Ovary (tissue), 10 donors: ENCODE measurements at places on chromosomes 3 and 15. TPM values are rescaled to one million over a fixed set of nuclear protein-coding genes. Genes with fewer than 3 reads are reported as not detected.

DNA sequence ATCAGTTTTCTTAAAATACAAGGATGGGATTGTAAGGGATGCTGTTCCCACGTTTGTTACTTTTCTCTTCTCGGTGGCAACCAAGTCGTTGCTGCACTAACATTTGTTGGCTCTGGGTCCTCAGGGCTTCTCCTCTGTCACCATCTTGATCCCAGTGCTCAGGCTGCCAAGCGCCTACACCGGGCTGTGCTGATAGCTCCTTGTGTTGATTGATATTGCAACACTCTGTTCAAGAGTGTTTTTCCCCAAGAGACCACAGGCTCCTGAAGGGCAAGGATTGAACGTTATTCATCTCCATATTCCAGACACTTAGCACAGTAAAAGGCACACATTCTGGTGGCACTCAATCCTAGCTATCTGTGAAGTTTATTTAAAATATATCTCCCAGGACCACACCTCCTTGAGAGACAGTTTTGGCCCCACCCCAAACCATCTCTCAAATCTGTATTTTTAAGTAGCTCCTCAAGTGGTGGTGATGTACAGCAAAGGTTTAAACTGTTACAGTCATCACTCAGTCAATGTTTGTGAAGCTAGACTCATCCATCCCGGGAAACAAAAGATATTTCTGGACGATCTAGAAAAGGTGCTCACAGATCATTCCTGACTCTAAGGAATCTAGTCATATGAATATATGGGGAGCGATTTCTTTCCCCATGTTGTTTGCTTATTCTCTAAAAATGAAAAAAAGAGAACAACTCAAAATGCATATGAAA is 38.5 kb upstream of the FOXP1 start:
- no peak for DNase-seq
- no peaks in the 10 kb centered on the region for H3K36me3 ChIP-seq
- H3K4me1 ChIP-seq: no peaks in the 10 kb centered on the region
- no peaks in the 10 kb centered on the region for H3K27me3 ChIP-seq
- H3K4me3 ChIP-seq: no peak overlapping the region

- no peaks in the 10 kb centered on the region for H3K27me3 ChIP-seq
- no peaks in the 10 kb centered on the region for H3K36me3 ChIP-seq
- no peak overlapping the region for H3K4me3 ChIP-seq
- DNase-seq: no peak
- H3K4me1 ChIP-seq: no peaks in the 10 kb centered on the region
- H3K27ac ChIP-seq: no peak overlapping the region
Measured at GRCh38 chr3:32216172-32216783, 22.2 kb upstream of the CMTM8 start.

Gene COLQ
- 3.6 TPM for total RNA-seq

GRCh38 chr15:69696946-69697345 is 244.3 kb downstream of the RPLP1 start:
- no peak overlapping the region for H3K27ac ChIP-seq
- H3K27me3 ChIP-seq: no peaks in the 10 kb centered on the region
- no peak overlapping the region for H3K4me3 ChIP-seq
- no peaks in the 10 kb centered on the region for H3K36me3 ChIP-seq

Gene THPO
- 1.7 TPM for total RNA-seq

DNA sequence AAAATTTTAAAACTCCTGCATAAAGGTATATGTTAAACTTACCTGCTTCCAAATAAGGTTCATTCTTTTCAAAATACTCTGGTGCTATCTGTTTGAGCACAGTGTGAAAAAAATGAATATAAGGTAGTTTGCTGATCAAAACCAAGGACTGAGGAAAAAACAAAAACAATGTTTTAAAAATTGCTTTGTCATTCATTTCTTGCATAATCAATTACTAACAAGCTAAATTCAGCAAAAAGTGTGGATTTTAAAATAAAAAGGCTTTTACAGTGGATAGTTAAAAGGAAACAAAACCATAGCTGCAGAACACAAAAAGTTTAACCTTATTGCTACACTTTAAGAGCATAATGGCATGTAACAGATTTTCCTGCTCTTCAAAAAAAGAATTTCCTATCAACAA is 31.5 kb downstream of the DENND6A start:
- H3K4me3 ChIP-seq: no peak overlapping the region
- H3K36me3 ChIP-seq: no peaks in the 10 kb centered on the region
- H3K4me1 ChIP-seq: peaks cover 2% of the 10 kb centered on the region
- H3K27ac ChIP-seq: no peak overlapping the region
- H3K27me3 ChIP-seq: no peaks in the 10 kb centered on the region
- DNase-seq: no peak

- no peaks in the 10 kb centered on the region for H3K36me3 ChIP-seq
- peaks cover 20% of the 10 kb centered on the region for H3K4me1 ChIP-seq
- H3K27me3 ChIP-seq: no peaks in the 10 kb centered on the region
- no peak overlapping the region for H3K4me3 ChIP-seq
- H3K27ac ChIP-seq: no peak overlapping the region
Measured at GRCh38 chr3:14223595-14223994, 45.0 kb downstream of the LSM3 start.

DNA sequence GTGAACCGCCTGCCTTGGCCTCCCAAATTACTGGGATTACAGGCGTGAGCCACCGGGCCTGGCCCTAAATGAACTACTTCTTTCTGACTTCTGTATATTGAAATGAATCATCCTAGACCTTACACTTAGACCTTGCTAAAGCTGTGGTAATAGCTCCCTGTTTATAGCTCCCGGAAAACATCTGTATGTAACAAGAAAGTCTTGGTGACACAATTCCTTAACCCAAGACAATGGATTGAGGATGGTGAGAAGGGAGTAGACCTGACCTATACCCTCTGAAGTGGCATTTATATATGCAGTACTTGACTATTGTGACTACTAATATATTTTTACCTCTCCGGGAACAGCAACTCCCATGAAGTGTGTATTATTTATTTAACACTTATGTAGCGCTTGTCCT is 48.0 kb upstream of the TBL1XR1 start:
- no peaks in the 10 kb centered on the region for H3K4me1 ChIP-seq
- H3K27ac ChIP-seq: no peak overlapping the region
- no peaks in the 10 kb centered on the region for H3K27me3 ChIP-seq
- no peaks in the 10 kb centered on the region for H3K36me3 ChIP-seq

Gene SLC9C1
- total RNA-seq: not detected

DNA sequence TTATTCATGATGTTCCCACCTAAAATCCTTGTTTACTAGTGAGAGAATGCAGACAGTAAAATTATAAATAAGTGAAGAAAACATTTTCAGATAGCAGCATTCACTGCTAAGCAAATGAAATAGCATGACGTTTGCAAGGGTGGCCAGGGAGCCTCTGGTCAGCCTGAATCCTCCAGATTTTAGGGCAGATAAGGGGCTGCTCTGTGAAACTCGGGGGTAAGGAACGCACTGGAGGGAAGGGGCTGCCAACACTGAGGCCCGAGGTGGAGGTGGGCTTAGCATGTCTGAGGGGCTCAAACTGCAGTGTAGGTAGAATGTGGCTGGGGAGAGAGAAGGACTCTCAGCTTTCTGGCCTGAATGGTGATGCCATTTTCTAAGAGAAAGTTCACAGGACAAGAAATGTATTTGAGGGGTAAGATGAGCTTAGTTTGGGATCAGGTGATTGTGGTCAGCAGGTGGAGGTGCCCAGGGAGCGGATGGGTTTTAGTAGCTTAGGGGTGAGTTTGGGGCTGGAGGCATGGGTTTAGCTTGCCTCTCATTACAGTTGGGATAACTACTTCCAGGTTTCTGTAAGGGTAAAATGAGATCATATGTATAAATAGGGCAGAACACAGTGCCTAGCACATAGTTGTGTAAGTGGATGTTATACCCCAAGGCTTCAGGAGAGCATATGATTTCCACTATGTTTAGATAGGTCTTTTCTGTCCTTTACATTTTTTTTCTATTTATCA is 20.5 kb downstream of the GPR171 start:
- H3K27ac ChIP-seq: no peak overlapping the region
- H3K4me1 ChIP-seq: no peaks in the 10 kb centered on the region
- no peak for DNase-seq
- no peaks in the 10 kb centered on the region for H3K27me3 ChIP-seq

DNA sequence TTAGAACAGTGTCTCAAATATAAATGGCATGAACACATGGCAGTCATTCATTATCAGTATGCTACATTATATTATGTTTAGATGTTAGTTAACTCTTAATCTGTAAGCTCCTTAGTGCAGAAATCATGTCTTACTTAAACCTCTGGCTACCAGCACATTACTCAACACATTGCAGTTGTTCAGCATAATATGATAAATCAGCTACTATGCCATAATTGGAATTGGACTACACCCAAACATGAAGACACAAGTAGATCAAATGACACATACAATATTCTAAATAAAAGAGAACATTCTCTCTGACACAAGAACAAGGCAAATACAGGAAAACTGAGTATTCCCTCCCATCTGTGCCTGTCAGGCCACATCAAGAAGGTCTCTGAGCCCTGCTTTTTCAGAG is 116.1 kb downstream of the PCCB start:
- no peak for DNase-seq
- H3K4me1 ChIP-seq: peaks cover 1% of the 10 kb centered on the region
- no peaks in the 10 kb centered on the region for H3K36me3 ChIP-seq
- no peaks in the 10 kb centered on the region for H3K27me3 ChIP-seq
- no peak overlapping the region for H3K4me3 ChIP-seq

GRCh38 chr15:98951493-98952320 is 55.9 kb downstream of the PGPEP1L start:
- H3K27me3 ChIP-seq: no peaks in the 10 kb centered on the region
- H3K36me3 ChIP-seq: no peaks in the 10 kb centered on the region
- peak overlapping the region; percentile 23 for H3K27ac ChIP-seq
- no peak overlapping the region for H3K4me3 ChIP-seq
- DNase-seq: peak; percentile 79

DNA sequence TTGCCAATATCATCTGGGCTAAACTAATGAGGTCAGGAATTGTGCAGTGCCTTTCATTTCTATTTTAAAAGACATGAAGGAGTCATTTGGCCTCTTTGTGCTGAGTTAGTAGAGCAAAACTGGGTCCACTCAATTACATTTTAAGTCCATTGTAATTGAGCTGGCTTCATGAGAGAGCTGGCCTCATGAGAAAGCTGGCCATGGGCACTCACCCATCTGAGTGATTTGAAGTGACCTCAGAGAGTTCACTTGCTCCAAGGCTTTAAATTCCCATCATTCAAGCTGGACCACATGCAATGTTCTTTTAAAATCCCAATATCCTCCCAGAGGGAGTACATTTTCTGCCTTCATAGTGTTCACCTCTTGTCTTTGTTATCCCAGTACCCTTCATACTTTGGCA is 335.9 kb upstream of the WNT5A start:
- no peaks in the 10 kb centered on the region for H3K4me1 ChIP-seq
- no peak for DNase-seq
- H3K27ac ChIP-seq: no peak overlapping the region
- no peaks in the 10 kb centered on the region for H3K36me3 ChIP-seq
- no peaks in the 10 kb centered on the region for H3K27me3 ChIP-seq

Gene RNU5B-1
- total RNA-seq: 29.6 TPM

GRCh38 chr15:82968066-82968465 is 15.5 kb upstream of the HOMER2 start:
- no peak overlapping the region for H3K4me3 ChIP-seq
- H3K27me3 ChIP-seq: no peaks in the 10 kb centered on the region
- DNase-seq: no peak
- no peaks in the 10 kb centered on the region for H3K36me3 ChIP-seq
- H3K27ac ChIP-seq: no peak overlapping the region

Gene SLC24A5
- total RNA-seq: not detected

- H3K4me3 ChIP-seq: no peak overlapping the region
- no peaks in the 10 kb centered on the region for H3K27me3 ChIP-seq
- no peaks in the 10 kb centered on the region for H3K36me3 ChIP-seq
- H3K4me1 ChIP-seq: no peaks in the 10 kb centered on the region
Measured at GRCh38 chr3:127410137-127410488, 122.3 kb upstream of the PRR20G start.

Gene ESYT3
- 0.83 TPM for total RNA-seq

DNA sequence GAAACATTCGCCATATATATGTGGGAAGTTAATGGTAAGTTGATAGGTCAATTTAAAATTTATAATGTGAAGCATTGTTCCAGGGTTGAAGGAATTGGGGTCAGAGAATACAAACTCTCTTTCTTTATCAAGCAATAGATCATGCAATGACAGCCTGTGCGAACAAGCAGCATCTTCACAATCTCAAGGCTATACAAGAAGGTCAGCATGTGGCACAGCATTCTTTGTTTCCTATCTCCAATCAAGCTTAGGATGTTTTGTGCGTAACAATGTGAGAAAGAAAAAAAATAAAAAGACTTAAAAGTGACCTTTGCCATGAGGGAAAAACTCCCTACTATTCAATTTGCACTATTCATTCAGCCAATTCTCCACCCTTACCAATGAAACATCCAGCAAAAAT is 288.1 kb upstream of the NECTIN3 start:
- no peak overlapping the region for H3K27ac ChIP-seq
- no peaks in the 10 kb centered on the region for H3K4me1 ChIP-seq
- no peaks in the 10 kb centered on the region for H3K27me3 ChIP-seq
- H3K4me3 ChIP-seq: no peak overlapping the region

GRCh38 chr3:130969621-130970020 is 57.0 kb downstream of the ASTE1 start:
- H3K4me1 ChIP-seq: no peaks in the 10 kb centered on the region
- no peaks in the 10 kb centered on the region for H3K36me3 ChIP-seq
- H3K4me3 ChIP-seq: no peak overlapping the region
- no peak for DNase-seq

DNA sequence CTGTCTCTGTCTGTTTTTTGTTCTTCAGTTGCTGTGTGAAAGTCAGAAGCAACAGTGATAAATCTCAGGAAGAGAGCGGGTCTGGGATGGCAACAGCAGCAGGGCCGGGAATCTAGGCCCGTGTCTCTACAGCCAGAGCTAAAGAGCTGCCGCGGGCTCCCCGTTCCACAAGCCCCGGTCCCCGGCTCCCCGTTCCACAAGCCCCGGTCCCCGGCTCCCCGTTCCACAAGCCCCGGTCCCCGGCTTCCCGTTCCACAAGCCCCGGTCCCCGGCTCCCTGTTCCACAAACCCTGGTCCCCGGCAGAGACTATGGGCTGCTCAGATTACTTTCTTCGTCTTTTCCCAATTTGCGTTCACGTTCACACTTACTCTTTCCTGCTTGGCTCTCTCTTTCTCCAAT is 19.5 kb downstream of the RCCD1 start:
- H3K4me1 ChIP-seq: no peaks in the 10 kb centered on the region
- DNase-seq: no peak
- no peak overlapping the region for H3K4me3 ChIP-seq
- no peaks in the 10 kb centered on the region for H3K27me3 ChIP-seq

GRCh38 chr15:84749111-84749991 is 959 bp downstream of the ZNF592 start:
- DNase-seq: peak; percentile 41
- H3K36me3 ChIP-seq: no peaks in the 10 kb centered on the region
- peak overlapping the region; percentile 95 for H3K27ac ChIP-seq
- H3K4me3 ChIP-seq: peak overlapping the region; percentile 88
- peaks cover 9% of the 10 kb centered on the region for H3K4me1 ChIP-seq
- H3K27me3 ChIP-seq: no peaks in the 10 kb centered on the region

DNA sequence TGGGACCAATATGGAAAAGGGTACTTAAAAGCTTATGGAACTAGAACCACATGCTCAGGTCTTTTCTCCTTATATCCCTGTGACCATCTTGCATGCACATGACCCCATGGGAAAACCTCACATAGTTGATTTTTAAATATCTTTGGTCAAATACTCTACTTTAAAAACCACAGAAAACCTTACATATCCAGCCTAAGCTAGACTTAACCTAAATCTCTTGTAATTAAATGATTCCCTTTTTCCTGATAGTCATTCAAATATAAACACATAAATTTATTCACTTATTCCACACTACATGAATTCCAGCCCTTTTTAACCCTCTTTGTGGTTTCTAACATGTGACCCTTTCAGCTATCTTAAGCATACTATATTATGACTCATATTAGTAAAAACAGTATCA is 46.8 kb downstream of the DNAJC13 start:
- H3K36me3 ChIP-seq: no peaks in the 10 kb centered on the region
- no peaks in the 10 kb centered on the region for H3K4me1 ChIP-seq
- no peak for DNase-seq
- no peak overlapping the region for H3K27ac ChIP-seq

Gene PLAAT1
- 0.54 TPM for total RNA-seq

Gene KCNMB3
- total RNA-seq: 0.57 TPM

Gene RTP3
- not detected for total RNA-seq
